HAP-1 (cell line): ENCODE measurements at places on chromosomes 12 and 14.

DNA sequence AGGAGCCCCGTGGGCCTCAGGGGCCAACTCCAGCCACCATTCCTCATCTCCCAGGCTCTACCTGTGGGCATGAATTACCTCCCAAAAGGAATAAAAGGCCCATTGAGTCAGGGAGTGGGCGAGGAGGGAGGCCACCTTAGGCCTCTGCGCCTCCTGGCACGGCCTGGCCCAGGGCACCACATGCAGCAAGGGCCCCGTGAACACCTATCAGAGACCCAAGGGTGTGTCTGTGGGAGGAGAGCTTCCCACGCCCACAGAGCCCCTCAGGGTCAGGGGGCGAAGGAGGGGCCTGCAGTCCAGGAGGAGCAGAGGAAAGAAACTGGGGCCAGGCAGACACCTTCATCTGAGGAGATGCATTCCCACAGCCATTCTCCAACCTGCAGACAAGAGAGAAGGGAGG is 12.2 kb downstream of the RAPGEF3 start:
- DNase-seq: no peak

- DNase-seq: no peak
Observed at GRCh38 chr12:95396849-95397468, 77.0 kb upstream of the METAP2 start.

DNA sequence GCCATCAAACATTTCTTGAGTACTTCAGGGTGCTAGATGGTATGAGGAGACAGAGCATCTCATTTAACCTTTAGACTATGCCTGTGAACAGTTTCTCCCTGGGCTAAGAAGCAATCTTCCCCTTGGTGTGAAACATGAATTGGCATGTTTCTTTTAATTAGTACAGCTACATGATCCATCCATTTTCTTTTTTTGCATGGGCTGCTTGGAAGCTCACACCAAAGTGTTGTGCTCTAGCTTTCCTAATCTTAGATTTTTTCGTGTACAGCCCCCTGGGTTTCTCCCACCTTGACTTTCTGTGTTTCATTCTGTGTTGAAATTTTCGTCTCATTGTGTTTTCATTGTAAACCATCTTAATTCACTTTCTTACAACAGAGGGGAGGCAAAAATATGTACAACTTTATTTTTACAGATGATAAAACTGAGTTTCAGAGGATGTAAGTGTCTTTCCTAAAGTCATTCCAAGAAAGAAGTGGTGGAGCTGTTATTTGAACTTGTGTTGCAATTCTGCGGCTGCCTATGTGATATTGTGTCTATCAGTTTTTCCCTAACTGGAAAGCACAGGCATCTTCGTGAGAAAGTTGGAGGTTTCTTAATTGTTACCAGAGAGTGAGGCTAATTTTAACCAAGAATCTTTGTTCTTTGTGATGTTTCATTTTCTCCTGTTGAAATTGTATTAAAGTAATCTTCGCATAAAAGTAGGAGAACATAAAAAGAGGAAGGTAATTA is 64.5 kb downstream of the DAAM1 start:
- DNase-seq: no peak

DNA sequence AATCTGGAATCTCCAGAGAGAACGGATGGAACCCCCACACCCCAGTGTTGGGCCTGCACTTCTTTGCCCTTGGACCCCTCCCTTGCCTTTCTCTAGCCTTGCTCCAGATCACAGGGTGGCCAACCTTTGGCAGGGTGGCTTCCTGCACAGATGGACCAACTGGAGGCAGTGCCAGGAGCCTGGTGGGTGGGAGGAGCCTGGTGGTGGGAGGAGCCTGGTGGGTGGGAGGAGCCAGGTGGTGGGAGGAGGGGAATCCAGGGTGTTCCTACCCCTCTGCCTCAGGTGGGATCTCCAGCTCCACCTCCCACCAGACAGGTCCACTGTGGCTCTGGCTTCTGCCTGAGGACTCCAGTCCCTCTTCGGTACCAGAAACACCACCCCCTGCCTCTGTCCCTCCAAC is 15.0 kb upstream of the ORAI1 start:
- peak; percentile 60 for DNase-seq

GRCh38 chr12:33628087-33628486 is 188.5 kb upstream of the SYT10 start:
- DNase-seq: no peak

GRCh38 chr12:84874125-84874824 is 38.3 kb downstream of the SLC6A15 start:
- no peak for DNase-seq

DNA sequence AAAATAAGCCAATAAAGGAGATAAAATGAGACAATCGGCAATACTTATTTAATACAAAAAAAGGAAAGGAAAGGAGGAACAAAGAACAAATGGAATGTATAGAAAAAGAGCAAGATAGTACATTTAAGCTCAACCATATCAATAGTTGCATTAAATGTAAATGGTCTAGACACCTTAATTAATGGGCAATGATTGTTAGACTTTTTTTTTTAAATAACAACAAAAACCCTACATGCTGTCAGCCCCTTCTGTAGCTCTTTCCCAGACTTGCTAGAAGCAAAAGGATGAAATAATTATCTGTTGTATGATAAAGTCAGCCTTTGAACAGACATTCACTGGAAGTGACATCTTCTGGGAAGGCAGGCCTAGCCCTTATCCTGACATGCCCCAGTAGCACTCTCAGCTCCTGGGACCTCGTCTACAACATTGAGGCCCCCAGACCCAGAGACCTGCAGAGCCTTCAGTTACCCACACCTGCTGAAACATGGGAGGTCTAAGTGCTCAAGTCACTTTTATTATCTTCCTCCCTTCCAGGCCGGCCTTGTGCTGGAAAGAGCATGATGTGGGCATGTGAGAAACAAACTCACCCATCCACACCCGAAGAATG is 13.4 kb downstream of the SIVA1 start:
- DNase-seq: no peak

DNA sequence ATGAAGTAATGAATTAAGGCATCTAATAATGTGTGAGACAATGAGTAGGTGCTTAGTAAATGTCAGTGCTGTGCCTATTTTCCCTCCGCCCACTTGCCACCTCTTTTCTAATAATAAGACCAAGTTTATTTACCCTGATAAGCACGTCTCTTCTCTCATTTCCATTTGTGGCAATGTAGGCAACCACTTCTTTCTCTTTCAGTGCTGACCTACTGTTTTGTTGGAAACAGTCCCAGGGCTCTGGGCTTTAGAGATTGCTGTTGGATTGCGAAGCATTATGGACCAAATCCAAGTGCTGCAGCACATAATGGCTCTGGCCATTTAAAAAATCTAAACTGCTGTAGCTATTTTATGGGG is 141.3 kb upstream of the PLEKHG7 start:
- no peak for DNase-seq

DNA sequence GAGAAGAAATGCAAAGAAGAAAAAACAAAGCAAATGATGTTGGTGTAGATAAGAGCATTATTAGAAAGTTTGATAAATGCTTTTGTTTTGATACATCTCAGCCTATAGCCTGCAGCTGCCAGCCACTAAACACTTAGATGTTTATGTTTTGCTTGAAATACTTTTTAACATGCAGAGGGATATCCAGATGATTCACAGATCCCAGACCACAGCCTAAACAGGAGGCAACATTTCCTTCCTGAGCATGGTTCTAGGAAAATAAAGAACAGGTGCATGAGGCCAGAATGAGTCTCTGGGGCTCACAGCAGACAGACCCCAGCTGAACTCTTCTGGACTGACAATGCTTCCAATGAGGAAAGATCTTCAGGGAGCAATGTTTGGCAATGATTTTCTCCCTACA is 103.7 kb upstream of the EEA1 start:
- no peak for DNase-seq

- no peak for DNase-seq
Observed at GRCh38 chr12:130537051-130537450, 179.0 kb downstream of the RIMBP2 start.

DNA sequence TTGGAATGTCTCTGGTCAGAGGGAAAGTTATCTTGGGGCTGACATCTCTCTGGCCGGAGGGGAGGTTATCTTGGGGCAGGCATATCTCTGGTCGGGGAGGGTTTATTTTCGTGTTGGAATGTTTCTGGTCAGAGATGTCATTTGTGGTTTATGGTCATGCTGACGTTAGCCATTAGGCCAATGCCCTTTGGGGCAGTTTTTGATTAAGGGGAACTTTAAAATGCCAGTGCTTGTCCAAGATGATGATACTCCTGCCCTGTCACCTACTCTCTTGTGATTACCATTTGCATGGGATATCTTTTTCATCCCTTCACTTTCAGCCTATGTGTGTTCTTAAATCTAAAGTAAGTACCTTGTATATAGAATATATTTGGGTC is 29.0 kb upstream of the A2M start:
- no peak for DNase-seq

- no peak for DNase-seq
Observed at GRCh38 chr12:2402073-2402579, 349.3 kb downstream of the CACNA1C start.

DNA sequence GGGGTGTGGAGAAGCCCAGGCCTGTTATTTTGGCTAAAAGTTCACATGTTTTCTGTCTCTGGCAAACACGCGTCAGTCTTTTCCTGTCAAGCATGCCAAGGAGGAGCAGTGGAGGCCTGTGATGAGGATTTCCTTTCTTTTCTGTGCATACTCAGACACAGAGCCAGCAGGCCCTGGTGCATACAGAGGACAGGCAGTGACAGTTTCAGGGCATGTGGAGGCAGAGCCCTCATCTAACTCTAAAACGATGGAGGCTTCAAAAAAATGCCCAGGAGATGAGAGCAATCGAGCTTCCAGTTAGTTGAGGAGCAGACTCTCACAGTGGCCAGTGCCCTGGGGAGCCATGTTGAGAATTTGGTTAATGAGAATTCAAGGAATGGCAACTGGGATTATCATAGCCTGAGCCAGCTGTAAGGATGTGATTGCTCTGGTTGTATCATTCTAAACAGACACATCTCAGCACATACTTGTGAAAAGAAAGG is 66.5 kb downstream of the TRAFD1 start:
- DNase-seq: no peak

GRCh38 chr14:58288106-58288792 is 10.1 kb upstream of the ARID4A start:
- DNase-seq: no peak

GRCh38 chr14:87566991-87567390 is 426.0 kb downstream of the GALC start:
- DNase-seq: no peak

DNA sequence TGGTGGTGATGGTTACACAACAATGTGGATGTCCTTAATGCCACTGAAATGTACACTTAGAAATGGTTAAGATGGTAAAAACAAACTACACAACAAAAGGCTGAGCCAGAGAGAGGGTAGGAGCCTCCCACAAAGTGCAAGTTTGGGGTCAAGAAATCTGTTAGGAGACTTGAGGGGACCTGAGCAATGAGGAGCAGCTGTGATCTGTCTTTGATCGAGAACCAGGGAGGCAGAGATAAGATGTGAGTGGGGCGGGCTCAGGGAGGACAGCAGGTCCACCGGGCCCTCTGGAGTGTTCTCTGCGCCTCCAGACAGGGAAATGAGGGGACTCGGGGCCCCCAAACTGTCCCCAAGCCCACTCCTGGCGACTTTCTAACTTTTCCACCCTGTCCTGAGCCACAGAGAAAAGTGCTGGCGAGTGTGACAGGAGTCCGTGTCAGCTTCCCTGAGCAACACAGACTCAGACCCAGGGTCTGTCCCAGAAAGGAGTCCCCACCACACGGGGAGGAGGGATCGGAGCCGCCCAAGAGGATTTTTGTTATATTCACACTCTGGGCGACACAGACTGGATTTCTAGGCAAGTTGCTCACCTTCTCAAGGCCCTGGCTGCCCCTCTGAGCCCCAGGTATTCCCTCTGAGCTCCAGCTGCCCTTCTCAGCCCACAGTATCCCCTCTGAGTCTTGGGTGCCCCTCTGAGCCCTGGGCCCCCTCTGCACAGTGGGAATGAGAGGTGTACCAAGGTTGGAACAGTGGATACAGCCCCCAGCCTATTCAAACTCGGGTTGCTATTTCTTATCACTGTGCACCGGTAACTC is 11.5 kb upstream of the SCARB1 start:
- DNase-seq: no peak

DNA sequence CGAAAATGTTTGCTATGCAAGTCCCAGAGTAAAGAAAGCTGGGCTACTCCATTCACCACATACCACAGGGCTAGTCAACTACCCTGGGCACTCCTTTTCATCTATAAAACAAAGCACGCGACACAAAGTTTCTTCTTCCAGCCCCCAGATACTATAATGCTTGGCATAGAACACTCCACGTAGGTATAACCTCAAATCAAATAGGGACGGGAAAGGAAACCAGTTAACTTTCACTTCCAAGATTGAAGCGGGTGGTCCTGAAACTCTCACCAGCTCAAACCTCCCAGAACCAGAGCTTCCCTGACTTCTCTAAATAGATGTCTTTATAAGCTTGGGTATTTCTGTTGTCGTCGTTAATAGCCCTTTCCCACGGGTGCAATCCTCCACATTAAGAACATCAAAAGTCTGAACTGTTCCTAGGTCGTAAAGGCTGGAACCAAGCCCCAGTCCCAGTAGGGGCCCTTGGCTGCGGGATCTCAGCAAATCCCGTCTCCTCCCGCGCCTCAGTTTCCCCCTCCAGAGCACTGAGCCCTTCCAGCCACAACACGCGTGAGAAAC is 647 bp downstream of the LGMN start:
- DNase-seq: no peak

DNA sequence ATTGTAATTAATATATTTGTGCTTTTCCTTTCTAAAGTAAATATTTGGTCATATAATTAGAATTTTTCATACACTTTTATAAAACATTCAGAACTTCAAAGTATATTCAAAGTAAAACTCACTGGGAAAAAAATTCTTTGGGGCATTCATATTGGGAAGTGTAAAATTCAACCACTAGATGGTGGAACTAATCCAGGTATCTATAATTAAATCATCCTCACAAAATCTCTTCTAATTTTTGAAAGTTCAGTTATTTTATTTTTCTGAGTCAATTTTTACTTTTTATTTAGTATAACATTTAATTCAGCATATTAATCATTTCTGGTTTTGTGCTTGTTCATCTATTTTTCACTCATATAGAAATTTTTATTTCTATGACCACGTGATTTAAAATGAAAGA is 81.0 kb downstream of the NTS start:
- DNase-seq: no peak

GRCh38 chr14:73591690-73592449 is at the start of gene ACOT4:
Gene ACOT4 (plus strand): TSS chr14:73591873. CDS start chr14:73591960, 87 bp downstream.
- DNase-seq: no peak

GRCh38 chr14:60651796-60652673 is 2.8 kb upstream of the SIX1 start:
- no peak for DNase-seq

DNA sequence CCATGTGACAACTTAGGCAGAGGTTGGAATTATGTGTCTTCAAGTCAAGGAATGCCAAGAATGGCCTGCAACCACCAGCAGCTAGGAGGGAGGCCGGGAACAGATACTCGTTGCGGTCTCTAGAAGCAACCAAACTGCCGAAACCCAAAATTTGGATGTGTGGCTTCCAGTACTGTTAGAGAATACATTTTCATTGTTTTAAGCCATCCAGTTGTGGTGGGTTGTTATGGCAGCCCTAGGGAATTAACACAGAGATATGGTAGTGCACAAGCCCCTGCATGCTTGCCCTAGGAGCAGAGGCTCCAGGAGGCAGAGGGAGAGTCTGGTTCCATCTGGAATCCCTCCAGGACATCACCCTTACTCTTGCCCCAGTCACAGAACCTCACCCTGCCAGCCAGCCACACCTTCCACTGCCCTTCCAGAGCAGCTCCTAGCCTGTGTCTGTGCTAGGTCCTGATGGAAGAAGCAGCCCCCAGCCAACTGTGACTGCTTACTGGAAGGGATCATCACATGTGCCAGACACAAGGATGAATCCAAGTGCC is 19.5 kb downstream of the PITPNM2 start:
- no peak for DNase-seq

GRCh38 chr12:130748786-130749185 is 32.7 kb upstream of the RIMBP2 start:
- DNase-seq: no peak
